Occipital lobe (tissue), 3 donors: ENCODE measurements at places on chromosomes 1 and 21.
A peak's percentile ranks its signal among the peaks of the same experiment; 100 is the strongest.

- DNase-seq: no peak
Observed at GRCh38 chr21:26119906-26120305, 50.7 kb downstream of the APP start.

DNA sequence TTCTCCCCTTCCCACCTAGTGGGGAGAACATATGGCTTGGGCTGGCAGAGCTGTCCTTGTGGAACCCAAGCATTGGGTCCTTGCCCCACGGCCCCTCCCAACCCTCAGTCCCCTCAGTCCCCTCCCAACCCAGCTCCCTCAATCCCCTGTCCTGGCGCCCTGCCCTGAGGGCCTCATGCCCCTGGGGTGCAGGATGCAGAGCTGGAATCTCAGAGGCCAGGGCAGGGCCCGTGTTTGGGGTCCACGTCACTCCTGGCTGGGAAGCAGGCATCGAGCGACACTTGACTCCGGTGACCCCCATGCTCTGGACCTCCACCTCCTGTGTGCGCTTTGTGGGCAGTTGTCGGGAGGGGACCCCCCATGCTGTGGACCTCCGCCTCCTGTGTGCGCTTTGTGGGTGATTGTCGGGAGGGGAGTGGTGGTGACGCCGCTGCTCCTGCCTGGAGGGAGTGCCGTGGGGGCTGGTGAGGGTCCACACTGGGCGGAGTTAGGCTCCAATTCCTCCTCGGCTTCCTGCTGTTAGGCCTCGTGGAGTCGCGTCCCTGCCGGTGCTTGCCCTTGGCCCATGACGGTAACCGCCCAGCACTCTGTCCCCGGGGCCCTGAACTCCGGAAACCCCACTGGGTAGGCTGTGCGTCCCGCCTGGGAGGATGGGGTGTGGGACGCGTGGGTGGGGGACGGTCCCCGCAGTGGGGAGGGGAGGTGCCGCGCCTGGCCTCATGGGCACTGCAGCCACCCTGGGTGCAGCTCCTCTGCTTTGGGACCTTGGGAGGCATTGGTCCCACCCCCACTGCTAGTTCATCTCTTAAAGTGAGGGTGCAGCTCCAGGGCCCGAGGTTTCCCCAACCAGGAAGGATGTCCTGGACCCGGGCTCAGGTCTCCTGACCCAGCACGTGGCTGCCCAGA lies 31.2 kb downstream of the SLX9 start:
- no peak for DNase-seq

DNA sequence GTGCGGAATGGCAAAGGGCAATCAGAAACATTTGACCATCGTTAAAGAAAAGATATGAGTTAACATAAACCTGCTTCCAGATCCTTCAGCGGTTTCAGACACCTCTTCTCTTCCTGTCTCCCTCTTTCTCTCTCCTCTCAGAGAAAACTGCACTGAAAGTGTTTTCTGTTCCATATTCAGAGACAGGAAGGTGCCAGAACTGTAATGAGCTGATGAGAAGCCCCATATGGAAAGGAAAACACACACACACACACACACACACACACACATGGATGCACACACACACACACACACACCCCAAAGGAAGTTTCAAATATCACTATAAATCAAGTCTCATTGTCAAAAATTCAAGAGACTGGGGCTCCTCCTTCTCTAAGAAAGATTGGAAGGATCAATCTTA lies 515.5 kb downstream of the NUF2 start:
- DNase-seq: no peak

- no peak for DNase-seq
Observed at GRCh38 chr1:180778782-180779398, 133.8 kb upstream of the KIAA1614 start.

GRCh38 chr21:37367703-37368540 lies 1.3 kb downstream of the DYRK1A start:
- peak; percentile 31 for DNase-seq
